CD4-positive, alpha-beta T cell treated with Interleukin-6 for 4 hours (primary cell): ENCODE measurements at places on chromosomes 5 and 9.

GRCh38 chr9:130894546-130894945 lies 2.1 kb downstream of the QRFP start:
- DNase-seq, result no peak

GRCh38 chr9:93681269-93682154 lies 105.1 kb downstream of the PHF2 start:
- no peak for DNase-seq

- peak; percentile 5 for DNase-seq
These were observed 105.8 kb upstream of the PCSK1 start for GRCh38 chr5:96538808-96539250.

GRCh38 chr5:73268826-73269225 lies 95.8 kb downstream of the TMEM174 start:
- DNase-seq, result no peak

- DNase-seq, result no peak
These were observed 75.3 kb downstream of the LHFPL2 start for GRCh38 chr5:78573318-78573717.

DNA sequence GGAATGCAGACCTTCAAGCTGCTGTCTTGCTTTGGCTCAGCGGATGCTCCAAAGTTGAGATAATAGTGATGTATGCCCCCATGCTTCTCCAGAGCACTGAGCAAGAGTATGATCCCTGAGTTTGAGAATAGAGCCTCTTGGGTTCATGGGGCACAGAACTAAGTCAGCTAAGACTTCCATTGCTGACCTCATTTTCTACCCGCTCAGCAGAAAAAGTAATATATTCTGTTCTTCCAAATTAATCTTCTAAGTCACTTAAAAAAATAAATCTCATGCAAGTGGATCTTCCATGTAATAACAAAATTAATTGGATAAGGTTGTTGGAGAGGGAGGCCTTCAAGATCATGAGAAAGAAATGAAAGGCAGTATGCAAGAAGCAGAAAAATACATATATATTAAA lies 483.9 kb downstream of the DNAH5 start:
- DNase-seq, result no peak

DNA sequence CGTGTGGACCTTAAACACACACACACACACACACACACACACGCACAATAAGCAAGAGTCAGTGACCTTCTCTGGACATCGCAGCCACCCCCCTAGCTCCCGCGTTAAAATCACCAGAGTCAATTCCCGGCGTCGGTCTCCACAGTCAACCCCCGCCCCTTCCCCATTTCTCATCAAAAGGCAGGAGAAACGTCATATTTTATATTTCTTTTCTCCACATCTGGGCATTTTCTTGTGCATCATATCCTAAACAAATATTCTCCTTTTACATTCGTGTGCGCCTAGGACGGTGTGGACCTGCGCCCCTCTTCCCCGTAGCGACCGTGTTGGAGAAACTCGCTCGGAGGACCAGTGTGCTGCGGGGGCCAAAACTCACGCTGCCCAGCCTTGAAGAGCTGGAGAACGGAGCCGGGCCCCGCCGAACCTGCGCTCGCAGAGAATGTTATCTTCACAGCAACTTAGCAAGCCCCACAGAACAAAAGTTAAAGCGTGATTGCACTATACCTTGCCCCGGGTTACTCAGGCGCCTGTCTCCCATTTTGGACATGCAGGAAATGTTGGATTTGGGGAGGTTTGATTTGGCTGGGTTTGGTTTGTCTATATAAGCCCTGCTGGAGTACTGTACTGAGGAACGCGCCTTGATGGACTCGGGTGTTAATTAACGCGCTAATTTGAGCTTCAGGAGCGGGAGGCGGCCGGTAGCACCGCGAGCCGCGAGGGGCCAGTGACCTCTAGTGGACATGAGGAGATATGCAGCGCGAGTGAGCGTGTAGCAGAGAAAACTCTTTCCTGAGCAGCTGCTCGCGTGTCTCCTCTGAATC lies 192.4 kb downstream of the MEF2C start:
- peak; percentile 60 for DNase-seq

DNA sequence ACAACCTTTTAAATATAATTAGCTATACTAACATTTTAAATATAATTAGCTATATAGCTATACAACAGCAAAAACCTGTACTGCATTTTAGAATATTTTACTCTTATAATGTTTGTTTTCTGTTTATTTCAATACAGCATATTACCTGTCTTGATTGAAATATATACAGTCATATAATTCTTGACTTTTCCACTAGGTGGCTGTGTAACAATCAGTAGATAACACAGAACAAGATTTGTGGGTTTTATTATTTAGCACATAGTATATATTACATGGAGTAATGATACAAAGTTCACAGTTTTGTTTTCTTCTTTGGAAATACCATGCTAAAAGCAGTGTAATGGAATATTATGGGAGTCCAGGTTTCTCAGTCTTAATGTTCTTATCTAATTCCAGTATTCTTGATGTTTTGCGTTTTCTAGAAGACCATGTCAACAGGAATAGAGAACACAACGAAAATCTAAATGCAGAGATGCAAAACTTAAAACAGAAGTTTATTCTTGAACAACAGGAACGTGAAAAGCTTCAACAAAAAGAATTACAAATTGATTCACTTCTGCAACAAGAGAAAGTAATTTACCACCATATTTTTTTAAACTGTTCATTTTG lies 13.3 kb downstream of the HMMR start:
- no peak for DNase-seq

DNA sequence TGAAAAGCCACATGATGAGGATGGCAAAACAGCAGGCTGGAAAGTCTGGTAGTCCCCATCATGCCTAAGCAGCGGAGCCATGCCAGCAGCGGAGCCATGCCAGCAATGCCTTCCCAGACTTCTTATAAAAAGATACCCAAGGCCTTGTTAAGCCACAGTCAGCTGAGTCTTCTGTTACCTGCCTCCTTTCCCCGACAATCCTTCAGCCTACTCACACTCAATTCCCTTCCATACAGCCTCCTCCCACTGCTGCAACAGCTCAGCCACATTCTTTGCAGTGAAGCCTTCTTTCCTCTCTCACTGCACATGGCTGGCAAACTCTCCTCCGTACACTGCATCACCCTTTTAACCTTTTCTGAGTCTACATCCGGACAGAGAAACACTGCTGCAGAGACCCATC lies 114.9 kb downstream of the AUH start:
- no peak for DNase-seq

GRCh38 chr5:74250304-74251102 lies 390.0 kb downstream of the ENC1 start:
- DNase-seq, result no peak

DNA sequence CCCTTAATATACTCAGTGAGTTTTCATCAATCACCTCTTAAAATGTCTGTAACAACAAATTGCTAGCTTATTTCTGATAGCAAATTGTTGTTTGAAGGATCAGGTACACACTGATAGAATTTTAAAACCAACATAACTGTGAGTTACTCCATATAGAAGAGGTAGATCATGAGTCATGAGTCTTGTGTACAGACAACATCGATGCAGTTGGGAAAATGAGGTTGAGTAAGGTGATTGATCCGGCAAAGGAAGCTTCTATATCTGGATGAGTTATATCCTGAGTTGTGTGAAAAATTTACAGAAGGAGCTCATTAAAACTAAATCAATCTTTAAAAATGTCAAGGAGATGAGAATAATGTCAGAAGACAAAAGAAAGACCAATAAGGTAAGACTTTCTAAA lies 604.6 kb upstream of the RGMB start:
- DNase-seq, result no peak

- no peak for DNase-seq
These were observed 38.0 kb upstream of the OLFM1 start for GRCh38 chr9:135049460-135049859.

DNA sequence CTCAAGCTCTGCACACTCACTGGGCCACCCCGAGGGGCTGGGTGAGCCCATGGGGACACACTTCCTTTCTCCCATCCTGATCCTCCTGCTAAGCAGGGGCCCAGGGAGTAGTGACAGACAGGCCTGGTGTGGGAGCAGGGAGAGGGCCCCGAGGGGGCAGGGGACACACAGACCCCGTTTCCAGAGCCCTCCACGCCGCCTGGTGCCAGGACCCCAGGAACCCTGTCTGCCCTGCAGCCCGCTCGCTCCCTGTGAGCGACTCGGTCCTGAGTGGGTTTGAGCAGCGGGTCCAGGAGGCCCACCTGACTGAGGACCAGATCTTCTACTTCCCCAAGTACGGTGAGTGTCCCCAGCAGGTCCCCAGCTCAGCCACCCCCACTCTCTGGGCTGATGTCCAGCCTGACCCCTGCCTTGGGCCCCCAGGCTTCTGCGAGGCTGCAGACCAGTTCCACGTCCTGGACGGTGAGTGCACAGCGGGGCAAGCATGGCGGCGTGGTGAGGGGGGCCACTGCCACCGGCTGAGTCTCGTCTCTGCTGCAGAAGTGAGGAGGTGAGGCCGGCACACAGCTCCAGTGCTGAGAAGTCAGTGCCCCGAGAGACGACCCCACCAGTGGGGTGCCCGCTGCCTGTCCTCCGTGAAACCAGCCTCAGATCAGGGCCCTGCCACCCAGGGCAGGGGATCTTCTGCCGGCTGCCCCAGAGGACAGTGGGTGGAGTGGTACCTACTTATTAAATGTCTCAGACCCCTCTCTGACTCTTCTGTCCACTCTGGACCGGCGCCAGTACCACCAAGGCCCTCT lies 1.4 kb downstream of the C8G start:
- no peak for DNase-seq

DNA sequence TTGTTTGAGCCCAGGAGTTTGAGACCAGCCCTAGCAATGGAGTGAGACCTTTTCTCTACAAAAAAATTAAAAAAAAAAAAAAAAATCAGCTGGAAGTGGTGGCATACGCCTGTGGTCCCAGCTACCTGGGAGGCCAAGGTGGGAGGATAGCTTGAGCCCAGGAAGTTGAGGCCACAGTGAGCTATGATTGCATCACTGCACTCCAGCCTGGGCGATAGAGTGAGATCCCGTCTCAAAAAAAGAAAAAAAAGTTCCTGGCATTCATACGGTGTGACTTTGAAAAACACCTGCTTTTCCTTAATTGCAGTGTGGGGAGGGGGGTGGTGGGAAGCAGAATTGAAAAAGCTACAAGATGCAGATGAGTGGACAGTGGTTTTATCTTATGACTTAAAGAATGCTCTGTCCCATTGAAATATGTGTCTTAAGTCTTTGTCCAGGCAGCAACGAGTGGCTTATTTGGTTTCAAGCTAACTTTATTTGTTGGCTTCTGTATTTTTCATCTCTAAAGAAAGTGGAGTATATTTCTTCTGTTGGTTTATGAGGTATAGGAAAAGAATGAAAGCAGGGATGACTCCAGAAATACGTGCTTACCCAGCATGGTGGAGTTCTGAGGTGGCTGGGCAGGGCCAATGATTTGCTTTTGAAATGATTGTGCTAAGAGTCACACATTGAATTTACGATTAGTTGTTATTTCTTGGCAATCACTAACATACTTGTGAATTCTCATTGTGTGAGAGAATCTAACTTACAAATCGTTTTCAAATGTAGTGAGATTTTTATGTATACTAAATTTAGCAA lies 27.8 kb downstream of the ROPN1L start:
- no peak for DNase-seq

- DNase-seq, result no peak
These were observed 348.8 kb downstream of the SH3GL2 start for GRCh38 chr9:17927616-17928015.

GRCh38 chr9:114317665-114318357 lies 5.1 kb upstream of the ORM1 start:
- DNase-seq, result no peak
